ENCODE measurements at places on chromosomes 16 and 17. TPM values are rescaled to one million over a fixed set of nuclear protein-coding genes. Genes with fewer than 3 reads are reported as not detected.

The IGFBP4 gene
- 3.0 TPM for polyA plus RNA-seq

The ABCC3 gene
- 0.91 TPM for polyA plus RNA-seq

The ITGA2B gene
- 3.0 TPM for polyA plus RNA-seq

The MAP2K6 gene
- polyA plus RNA-seq, result 7.5 TPM

The HOXB4 gene
- 0.14 TPM for polyA plus RNA-seq

The C1QTNF1 gene
- polyA plus RNA-seq, result not detected

The ITPRIPL2 gene
- polyA plus RNA-seq, result 4.7 TPM

The JPT1 gene
- polyA plus RNA-seq, result 150 TPM

The CDK5R1 gene
- 3.8 TPM for polyA plus RNA-seq

The C17orf67 gene
- 2.1 TPM for polyA plus RNA-seq

The PDILT gene
- not detected for polyA plus RNA-seq

The TBC1D3 gene
- not detected for polyA plus RNA-seq

The PPP1R1B gene
- not detected for polyA plus RNA-seq

The ASGR1 gene
- 0.50 TPM for polyA plus RNA-seq

The HBA1 gene
- 12.1 TPM for polyA plus RNA-seq

The NPIPB12 gene
- polyA plus RNA-seq, result 11.7 TPM

The NOS2 gene
- polyA plus RNA-seq, result 0.21 TPM

The BCO1 gene
- polyA plus RNA-seq, result not detected

The UNC119 gene
- polyA plus RNA-seq, result 69.5 TPM

The OTOP3 gene
- polyA plus RNA-seq, result not detected

All from IgD-negative memory B cell (primary cell).